ENCODE measurements at places on chromosomes 7 and 10.

DNA sequence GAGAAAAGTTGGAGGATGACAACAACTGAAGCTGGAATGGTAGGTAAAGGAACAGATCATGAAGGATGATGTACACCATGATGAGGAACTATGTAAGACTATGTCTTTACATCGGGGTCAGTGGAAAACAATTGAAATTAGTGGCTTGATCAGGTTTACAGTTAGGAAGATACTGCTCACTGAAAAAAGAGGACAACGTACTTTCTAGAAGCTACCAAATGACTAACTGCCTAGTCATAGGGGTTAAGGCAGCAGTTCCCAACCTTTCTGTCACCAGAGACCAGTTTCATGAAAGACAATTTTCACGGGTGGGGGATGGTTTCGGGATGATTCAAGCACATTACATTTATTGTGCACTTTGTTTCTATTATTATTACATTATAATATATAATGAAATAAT is 91.6 kb upstream of the ANKRD1 start:
- DNase-seq, result no peak

GRCh38 chr7:29924684-29925083 is 64.9 kb downstream of the SCRN1 start:
- DNase-seq, result no peak

- no peak for DNase-seq
Measured at GRCh38 chr10:118321724-118322575, 20.2 kb downstream of the FAM204A start.

DNA sequence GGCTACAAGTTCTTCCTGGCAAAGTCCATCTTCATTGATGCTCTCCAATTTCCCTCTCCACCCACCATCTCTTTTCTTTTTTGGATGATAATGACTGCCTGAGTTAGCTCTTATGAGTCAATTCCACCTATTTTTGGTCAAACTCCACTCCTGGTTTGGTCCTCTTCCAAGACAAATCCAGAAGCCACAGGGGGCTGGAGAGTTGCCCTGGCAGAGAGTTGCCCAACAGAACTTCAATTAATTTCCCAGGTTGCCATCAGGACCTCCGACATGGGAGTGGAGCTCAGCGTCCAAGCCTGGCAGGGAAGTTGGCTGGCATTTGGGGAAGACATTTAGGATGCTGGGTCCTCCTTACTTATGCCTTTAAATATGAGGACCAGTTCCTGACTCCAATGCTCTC is 29.2 kb upstream of the KCNMA1 start:
- no peak for DNase-seq

GRCh38 chr7:100545360-100546128 is 6.5 kb downstream of the AGFG2 start:
- DNase-seq, result peak; percentile 96

DNA sequence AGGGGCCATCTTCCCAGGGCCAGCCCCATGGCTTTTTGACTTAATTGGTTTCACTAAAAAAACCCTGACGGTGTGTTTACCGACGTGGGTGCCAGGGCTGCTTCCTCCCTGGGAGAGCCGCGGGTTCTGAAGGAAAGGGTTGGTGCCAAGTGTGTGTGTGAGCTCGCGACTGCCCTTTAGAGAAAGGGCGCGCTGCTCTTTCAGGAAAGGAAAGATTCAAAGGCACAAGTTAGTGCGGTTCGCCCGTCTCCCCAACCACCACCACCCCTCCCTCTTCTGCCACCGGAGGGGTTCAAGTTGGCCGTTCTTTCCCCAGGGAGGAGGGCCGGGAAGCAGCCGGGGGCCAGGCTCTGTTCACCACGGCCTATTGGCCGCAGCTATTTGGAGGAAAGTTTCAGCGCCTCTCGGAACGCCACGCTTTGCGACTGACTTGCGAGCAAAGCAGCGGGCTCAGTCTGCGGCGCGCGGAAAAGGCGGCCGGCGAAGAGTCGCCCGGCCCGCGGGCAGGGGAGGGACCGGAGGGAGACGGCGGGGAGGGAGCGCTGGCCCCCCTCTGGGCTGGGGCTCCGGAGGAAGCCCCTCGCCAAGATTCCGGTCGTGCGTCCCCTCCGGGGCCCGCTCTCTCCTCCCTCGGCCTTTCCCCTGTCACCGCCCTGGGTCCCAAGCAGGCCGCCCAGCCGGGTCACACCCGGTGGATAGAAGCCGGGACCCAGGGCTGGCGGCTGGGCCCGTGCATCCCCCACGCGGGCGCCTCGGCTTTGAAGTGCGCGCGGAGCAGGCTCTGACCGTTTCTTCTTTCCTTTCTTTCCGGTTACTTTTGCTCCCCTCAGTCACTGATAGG is 165.9 kb upstream of the PPP1R3A start:
- peak; percentile 5 for DNase-seq

DNA sequence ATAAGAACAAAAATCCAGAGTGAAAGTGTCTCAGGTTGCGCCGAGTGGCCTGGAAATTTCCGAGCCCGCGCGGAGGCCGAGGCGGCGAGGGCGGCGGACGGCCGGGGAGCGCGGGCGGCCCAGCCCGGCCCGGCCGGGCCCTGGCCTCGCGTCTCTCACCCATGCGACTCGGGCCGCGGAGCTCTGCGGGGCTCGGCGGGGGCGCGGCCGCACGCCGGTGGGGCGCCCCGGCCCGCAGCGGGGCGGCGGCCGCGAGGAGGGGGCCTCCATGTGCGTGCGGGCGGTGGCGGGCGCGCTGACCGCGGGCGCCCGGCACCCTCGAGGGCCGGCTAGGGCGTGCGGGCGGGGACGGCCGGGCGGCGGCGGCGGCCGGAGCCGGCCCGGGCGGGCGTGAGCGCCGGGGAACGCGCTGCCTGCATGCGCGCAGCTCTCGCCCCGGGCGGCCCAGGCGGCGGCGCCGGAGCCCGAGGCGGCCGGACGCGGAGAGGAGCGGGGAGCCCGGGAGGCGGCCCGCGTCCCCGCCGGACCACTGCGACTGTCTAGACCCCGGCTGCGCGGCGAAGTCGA is 302 bp upstream of the EN2 start:
- no peak for DNase-seq

GRCh38 chr10:5390607-5391205 is 13.9 kb downstream of the TUBAL3 start:
- DNase-seq, result no peak

DNA sequence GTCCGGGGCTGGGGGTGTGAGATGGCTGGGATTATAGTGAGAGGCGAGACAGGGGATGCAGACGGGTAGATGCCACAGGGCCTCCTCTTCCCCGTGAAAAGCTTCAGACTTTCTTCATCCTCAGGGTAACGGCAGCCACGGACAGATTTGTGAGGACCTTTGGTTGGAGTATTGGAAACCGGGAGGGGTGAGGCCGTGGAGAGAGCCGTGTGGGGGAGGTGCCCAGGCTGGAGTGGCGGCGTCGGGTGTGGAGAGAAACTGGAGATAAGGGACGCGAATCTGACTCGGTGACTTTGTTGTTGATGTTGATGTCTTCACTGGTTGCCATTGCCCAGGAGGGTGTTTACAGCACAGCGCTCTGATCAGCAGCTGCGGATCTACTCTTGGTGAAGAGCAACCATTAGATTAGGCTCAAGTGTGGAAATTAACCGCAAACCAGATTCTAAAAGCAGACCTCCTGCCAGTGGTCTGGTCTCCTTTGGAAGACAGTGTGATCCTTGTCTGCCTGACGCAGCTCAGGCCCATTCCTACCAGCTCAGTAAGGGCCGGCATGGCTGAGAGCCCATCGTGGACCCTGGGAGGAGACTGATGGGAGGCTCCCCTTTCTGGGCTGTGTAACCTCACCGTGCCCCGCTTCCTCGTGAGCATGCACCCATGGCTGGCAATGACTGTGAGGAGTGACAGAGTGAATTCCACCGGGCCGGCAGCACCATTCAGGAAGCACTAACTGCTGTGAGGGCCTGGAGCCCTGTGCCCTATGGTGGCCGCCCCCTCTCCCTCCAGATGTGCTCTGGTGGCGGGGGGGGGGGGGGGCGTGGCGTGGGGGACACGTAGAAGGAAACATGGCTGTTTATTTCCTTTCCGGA is 90.3 kb downstream of the INPP5A start:
- no peak for DNase-seq

GRCh38 chr7:157276091-157276561 is 60.7 kb upstream of the DNAJB6 start:
- no peak for DNase-seq

GRCh38 chr10:74231375-74231774 is 80.4 kb downstream of the ADK start:
- DNase-seq, result no peak

- DNase-seq, result peak; percentile 52
Measured at GRCh38 chr7:150400008-150400787, 21.1 kb downstream of the ZNF775 start.

- DNase-seq, result no peak
Measured at GRCh38 chr7:23654508-23654907, 25.5 kb upstream of the FAM221A start.

GRCh38 chr10:89255793-89256192 is 4.2 kb upstream of the LIPA start:
- DNase-seq, result no peak

GRCh38 chr7:151172273-151173141 is 5.0 kb upstream of the GBX1 start:
- peak; percentile 67 for DNase-seq

DNA sequence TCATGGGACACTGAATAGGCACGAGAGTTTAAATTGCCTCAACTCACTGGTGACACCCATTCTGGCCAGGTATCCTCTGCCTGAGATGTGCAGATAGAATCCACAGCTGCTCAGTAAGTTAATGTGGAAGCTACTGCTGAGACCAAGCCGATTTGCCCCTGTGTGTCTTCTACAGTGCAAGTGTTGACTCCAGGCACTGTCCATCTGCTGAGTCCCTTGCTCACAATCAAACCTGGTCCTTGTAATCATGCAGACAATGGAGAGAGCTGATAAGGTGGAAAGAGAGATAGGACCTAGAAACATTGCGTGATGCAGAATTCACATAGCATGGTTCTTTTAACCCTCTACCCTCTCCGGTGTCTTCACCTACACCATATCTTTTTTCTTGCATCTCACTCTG is 101.4 kb downstream of the ITGB8 start:
- no peak for DNase-seq

GRCh38 chr10:50025627-50026026 is 37.4 kb downstream of the AGAP6 start:
- no peak for DNase-seq

- DNase-seq, result no peak
Measured at GRCh38 chr7:37656913-37657530, 26.5 kb upstream of the GPR141 start.

DNA sequence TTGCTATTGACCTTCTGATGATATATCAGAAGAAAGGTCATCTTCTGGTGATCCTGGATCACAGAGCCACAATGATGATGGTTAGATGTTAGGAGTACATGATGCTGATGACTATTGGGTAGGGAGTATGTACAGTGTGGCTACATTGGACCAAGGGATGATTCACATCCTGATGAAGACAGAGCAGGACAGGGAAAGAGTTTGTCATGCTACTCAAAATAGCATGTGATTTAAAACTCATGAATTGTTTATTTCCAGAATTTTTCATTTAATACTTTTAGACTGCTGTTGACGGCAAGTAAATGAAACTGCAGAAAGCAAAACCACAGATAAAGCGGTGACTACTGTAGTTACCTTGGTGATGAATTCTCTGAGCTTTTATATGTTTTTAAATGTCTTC is 397.3 kb downstream of the PPP1R3A start:
- DNase-seq, result no peak

DNA sequence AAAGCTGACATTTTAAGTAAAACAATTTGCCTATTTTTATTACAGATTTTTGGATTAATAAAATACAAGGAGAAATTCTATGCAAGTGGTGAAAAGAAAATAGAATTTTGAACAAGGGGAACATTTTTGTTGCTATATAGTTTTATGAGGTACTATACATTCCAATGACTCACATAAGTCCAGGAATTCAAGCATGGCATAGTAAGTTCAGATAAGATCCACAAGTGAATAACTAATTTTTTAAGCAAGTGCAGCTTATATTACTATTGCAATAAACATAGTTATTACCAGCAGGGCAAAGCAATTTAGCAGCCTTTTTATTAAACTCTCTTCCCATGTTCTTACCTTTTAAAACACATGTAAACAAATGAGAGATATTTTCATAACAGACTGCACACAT is 1123.5 kb upstream of the LRRN3 start:
- no peak for DNase-seq

GRCh38 chr7:134660961-134661376 is 14.3 kb downstream of the BPGM start:
- DNase-seq, result no peak

DNA sequence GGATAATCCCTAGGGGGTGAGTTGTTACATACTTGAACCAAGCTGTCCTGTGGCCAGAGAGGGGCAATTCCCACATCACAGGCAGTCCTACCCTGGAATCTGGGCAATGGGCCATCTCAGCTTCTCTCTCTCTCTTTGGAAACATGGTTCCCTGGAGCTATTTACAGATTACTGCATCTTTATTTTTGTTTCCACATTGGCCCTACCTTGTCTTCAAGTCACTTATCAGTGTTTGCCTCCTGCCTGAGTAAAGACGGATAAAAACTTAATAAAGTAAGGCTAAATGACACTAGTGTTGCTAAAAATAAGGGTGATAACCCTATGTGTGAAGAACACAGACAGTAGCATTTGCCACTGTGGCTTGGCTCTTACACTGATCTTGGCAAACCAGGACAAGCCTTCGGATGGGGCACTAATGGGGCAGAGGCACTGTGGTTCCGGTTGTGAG is 228.2 kb downstream of the GFRA1 start:
- no peak for DNase-seq

DNA sequence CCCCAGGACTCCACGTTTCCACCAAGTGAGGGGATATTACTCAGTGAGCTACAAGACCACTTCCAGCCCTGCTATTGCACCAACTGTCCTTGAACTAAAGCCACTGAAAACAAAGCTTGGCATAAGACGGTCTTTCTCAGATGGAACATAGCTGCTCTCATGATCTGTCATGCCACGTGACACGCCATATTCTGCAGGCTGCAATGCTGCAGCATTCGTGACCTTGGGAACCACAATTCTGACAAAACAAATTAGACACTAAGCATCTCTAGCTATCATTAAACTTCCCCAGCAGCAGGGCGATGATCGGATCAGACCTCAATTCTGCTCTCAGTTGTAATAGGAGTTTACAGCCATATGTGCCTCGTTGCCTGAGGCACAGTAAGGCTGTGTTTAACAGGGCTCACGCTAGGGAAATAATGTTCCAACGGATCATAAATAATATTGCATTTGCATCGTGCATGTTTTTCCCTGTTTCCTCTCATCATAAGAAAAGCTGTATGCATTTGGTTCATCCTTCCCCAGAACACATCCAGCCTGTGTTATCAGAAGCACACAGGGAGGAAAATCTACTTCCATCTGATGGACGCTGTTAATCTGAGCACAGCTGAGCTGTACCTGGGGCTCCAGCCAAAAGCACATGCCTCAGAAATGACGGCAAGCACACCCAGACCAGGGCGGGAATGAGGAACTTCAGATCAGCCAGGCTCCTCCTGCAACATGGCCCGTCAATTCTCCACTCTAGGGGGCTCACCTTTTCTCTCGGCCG is 38.6 kb upstream of the CNPY1 start:
- no peak for DNase-seq

GRCh38 chr10:124145109-124145870 is 51.9 kb upstream of the CHST15 start:
- no peak for DNase-seq

GRCh38 chr10:43320226-43320625 is 51.2 kb upstream of the FXYD4 start:
- DNase-seq, result no peak

Measured in RWPE1 (cell line).